ENCODE measurements at places on chromosomes 7 and 10. TPM values are rescaled to one million over a fixed set of nuclear protein-coding genes. Genes with fewer than 3 reads are reported as not detected.

TMEM176B gene
- total RNA-seq: not detected

SPDYE8 gene
- total RNA-seq: not detected

BLNK gene
- total RNA-seq: 0.35 TPM

DNA sequence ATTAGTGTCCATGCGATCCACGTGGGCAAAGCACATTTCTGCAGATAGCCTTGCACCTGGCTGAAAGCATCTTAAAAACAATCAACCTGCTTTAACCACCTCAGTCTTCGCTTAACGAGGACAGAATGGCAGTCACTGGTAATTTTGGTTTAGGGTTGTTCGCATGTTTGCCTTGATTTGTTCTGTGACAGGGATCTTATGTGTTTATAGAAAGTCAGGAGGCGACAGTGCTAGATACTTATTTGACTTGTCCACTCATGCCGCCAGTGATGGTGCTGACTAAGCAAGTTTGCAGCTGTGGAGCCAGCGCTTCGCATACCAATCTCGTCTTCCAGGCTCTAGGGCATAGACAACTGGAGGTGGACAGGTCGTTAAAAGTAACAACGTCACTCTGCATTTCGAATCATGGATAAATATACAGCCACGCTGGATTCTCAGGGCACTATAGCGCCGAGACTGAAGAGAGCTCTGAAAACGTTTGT lies 1.2 kb upstream of the TMEM243 start:
- no peak for DNase-seq
- peak overlapping the region; percentile 81 for H3K4me3 ChIP-seq

- H3K27ac ChIP-seq: no peak overlapping the region
- no peak for DNase-seq
- no peaks in the 10 kb centered on the region for H3K36me3 ChIP-seq
- H3K4me3 ChIP-seq: no peak overlapping the region
- peaks cover 11% of the 10 kb centered on the region for H3K4me1 ChIP-seq
These were observed 43.6 kb upstream of the TNPO3 start for GRCh38 chr7:129098409-129099084.

MTERF1 gene
- total RNA-seq: 20.4 TPM

DNA sequence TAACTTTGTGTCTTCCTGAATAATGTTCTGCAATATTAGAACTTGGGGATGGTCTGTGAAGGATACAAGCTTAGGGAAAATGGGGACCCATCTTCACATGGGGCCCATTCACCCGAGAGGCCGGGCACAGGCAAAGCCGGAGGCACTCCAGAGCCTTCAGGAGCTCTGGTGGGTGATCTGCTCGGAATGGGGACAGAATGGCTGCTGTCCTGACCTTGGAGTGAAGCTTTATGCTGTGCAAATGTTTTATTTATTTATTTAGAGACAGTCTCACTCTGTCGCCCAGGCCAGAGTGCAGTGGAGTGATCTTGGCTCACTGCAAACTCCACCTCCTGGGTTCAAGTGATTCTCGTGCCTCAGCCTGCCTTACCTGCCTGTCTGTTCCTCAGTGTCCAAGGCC lies 55.4 kb downstream of the DYNC2I1 start:
- DNase-seq: no peak
- H3K4me1 ChIP-seq: no peaks in the 10 kb centered on the region
- H3K27me3 ChIP-seq: no peaks in the 10 kb centered on the region
- no peak overlapping the region for H3K4me3 ChIP-seq
- H3K27ac ChIP-seq: no peak overlapping the region

HOXA4 gene
- not detected for total RNA-seq

DNA sequence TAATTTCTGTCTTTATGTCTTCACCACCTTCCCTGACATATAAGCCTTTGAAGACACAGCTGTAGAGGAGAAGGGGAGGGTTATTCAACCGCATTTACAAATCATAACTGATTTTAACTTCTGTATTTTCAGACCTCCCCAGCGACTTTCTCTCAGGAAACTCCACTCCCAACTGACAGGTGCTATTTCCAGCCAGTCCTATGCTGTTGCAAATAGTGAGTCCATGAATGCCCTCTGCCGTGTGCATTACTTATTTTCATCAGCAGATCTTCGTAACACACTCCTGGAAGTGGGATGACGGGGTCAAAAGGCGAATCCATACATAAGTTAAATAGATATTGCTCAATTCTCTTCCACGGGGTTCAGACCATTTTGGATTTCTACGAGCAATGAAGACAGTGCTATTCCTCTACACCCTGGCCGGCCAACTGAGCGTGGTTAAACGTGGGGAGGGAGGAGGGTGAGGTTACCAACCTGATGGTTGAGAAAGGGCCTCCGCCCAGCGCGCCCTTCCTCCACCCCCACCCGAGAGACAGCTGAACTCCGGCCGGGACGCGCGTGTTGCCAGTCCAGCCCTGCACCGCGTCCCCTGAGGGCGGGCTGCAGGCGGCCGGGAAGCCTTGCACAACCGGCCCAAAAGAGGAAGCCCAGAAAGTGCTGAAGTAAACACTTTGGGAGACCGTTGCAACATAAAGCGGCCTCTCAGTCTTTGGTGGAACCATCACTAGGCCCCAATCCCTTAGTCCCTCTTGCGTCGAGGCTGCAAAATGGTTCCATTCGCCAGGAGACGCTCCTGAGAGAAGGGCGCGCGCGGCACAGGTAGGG lies at the start of gene APBB1IP:
Gene APBB1IP (plus strand): TSS at position 705 of the 825 bp plus-strand sequence. CDS start 53,986 bp downstream, outside the sequence.
- peaks cover 52% of the 10 kb centered on the region for H3K4me1 ChIP-seq
- peak within 1 kb of the TSS; percentile 88 for H3K27ac ChIP-seq
- H3K36me3 ChIP-seq: peaks cover 2% of the 10 kb centered on the region
- no peaks in the 10 kb centered on the region for H3K27me3 ChIP-seq
- no peak for DNase-seq

DNA sequence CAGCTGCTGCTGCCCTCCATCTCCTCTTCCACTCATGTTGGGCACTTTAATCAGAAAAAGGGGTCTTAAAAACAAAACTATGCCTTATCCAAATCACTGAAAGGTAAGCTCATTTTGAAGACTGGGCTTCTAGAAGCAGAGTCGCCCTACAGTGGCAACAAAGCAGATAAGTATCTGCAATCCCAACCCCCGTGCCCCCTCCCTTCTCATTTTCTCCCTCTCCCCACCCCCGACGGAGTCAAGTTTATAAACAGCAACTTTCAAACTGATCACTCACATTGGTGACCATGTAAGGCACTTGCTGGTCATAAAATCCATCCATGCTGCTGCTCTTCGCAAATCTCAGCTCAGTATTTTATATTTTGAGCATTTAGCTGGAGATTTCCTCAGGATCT lies 738 bp downstream of the ETV1 start:
- H3K27ac ChIP-seq: no peak overlapping the region
- no peak for DNase-seq
- peaks cover 19% of the 10 kb centered on the region for H3K4me1 ChIP-seq
- H3K36me3 ChIP-seq: no peaks in the 10 kb centered on the region

DNA sequence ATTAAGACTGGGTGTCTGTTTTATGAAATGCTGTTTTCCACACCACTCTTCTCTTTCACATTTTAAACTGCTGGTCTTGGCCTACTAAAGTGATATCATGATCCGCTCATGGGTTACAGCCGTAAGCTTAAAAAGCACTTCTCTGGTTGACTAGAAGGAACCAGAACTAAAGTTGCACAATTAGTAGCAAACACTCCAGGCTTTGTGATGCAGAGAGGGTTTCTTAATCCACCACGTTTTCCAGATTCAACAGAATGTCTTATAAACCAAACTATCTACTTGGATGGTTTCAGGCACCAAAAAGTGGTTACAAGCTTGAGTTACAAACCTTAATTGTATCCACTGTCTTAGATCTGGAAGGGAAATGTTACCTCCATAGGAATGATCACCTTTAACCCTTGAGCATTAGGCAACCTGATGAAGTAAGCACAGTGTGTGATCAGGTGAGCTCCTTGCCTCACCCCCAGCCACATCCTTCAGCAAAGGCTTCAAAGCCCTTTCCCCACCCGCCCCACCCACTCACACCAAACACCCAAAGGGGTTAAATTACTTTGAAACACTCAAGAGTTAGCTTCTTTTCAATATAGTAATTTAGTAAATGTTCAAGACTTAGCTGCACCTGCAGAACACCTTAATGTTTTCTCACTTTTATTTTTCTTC lies 3.5 kb downstream of the ELMO1 start:
- no peak overlapping the region for H3K27ac ChIP-seq
- H3K27me3 ChIP-seq: no peaks in the 10 kb centered on the region
- peak; percentile 31 for DNase-seq
- no peaks in the 10 kb centered on the region for H3K36me3 ChIP-seq
- H3K4me1 ChIP-seq: peaks cover 38% of the 10 kb centered on the region

SPDYE1 gene
- total RNA-seq: not detected

GRCh38 chr7:31336202-31337001 lies 4.1 kb downstream of the NEUROD6 start:
- no peak overlapping the region for H3K4me3 ChIP-seq
- no peak overlapping the region for H3K27ac ChIP-seq
- no peak for DNase-seq
- no peaks in the 10 kb centered on the region for H3K27me3 ChIP-seq

- no peak for DNase-seq
- H3K27me3 ChIP-seq: no peaks in the 10 kb centered on the region
- no peak overlapping the region for H3K4me3 ChIP-seq
- H3K27ac ChIP-seq: no peak overlapping the region
- no peaks in the 10 kb centered on the region for H3K4me1 ChIP-seq
These were observed 130.1 kb downstream of the TNS3 start for GRCh38 chr7:47451851-47452205.

ATOH7 gene
- not detected for total RNA-seq

DNA sequence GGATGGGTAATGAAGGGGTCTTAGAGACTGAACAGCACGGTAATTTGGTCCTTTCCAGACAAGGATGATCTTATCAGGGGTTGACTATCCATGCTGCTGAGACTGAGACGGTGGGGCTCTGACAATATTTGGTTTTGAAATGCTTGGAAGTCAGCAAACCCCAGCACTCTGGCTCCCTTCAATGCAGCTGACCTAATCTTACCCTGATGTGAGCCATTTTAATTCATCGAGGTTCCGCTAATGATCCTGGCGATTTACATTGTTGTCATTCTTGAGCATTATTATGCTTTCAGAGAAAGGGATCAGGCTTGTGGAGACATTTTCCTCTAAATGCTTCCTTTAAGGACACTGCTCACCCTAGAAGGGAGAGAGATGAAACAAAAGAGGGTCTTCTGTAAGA lies 114.6 kb upstream of the BMPER start:
- H3K27me3 ChIP-seq: no peaks in the 10 kb centered on the region
- no peak overlapping the region for H3K4me3 ChIP-seq
- no peak overlapping the region for H3K27ac ChIP-seq

- no peaks in the 10 kb centered on the region for H3K4me1 ChIP-seq
- no peak for DNase-seq
- H3K27me3 ChIP-seq: no peaks in the 10 kb centered on the region
These were observed 184.2 kb upstream of the TMEM196 start for GRCh38 chr7:19957664-19958063.

- DNase-seq: no peak
- H3K36me3 ChIP-seq: no peaks in the 10 kb centered on the region
- no peaks in the 10 kb centered on the region for H3K27me3 ChIP-seq
- H3K27ac ChIP-seq: no peak overlapping the region
These were observed 143.1 kb upstream of the LRRTM3 start for GRCh38 chr10:66782776-66783175.

OR2A1 gene
- total RNA-seq: not detected
